ENCODE measurements at places on chromosomes 1 and 21. TPM values are rescaled to one million over a fixed set of nuclear protein-coding genes. Genes with fewer than 3 reads are reported as not detected.

Gene SPOCD1
- 10.8 TPM for total RNA-seq

Gene CYP2J2
- 0.61 TPM for total RNA-seq

Gene DAB1
- not detected for total RNA-seq

Gene DNALI1
- total RNA-seq, result not detected

Gene TMEM269
- total RNA-seq, result 0.03 TPM

Gene C1orf210
- not detected for total RNA-seq

Gene SLAMF8
- not detected for total RNA-seq

Gene MYCBP
- 11.1 TPM for total RNA-seq

Gene EPHA10
- total RNA-seq, result not detected

Gene TMEM59
- 150 TPM for total RNA-seq

Gene ARHGEF11
- 35.0 TPM for total RNA-seq

Gene GSTM2
- 2.9 TPM for total RNA-seq

Gene TMPRSS3
- total RNA-seq, result 0.45 TPM

Gene HES3
- not detected for total RNA-seq

Gene LZIC
- 29.5 TPM for total RNA-seq

Gene PALMD
- total RNA-seq, result not detected

Gene CCDC17
- total RNA-seq, result 1.9 TPM

Gene CD247
- total RNA-seq, result 1.4 TPM

Gene ATF3
- total RNA-seq, result 50.5 TPM

Gene PIAS3
- 17.5 TPM for total RNA-seq

Gene THEM5
- total RNA-seq, result not detected

Gene GPR3
- 9.1 TPM for total RNA-seq

Gene WNT3A
- total RNA-seq, result not detected

Gene CAP1
- total RNA-seq, result 268 TPM

Gene FCRL1
- total RNA-seq, result not detected

Gene KIAA1614
- 0.15 TPM for total RNA-seq

Gene LCE6A
- not detected for total RNA-seq

Gene PSRC1
- 33.9 TPM for total RNA-seq

Gene S100A16
- total RNA-seq, result 436 TPM

Gene NEK2
- 45.5 TPM for total RNA-seq

Gene METTL25B
- total RNA-seq, result 28.6 TPM

Gene EFHD2
- total RNA-seq, result 85.7 TPM

Gene ACTRT2
- not detected for total RNA-seq

Gene CRP
- not detected for total RNA-seq

Gene ZNF670
- total RNA-seq, result 2.3 TPM

Gene OR2AK2
- not detected for total RNA-seq

Gene RGS18
- not detected for total RNA-seq

Gene FOXD3
- 6.1 TPM for total RNA-seq

Gene KLF17
- total RNA-seq, result 0.34 TPM

Gene TLR5
- total RNA-seq, result 0.04 TPM

Gene NCF2
- total RNA-seq, result 0.05 TPM

Gene FUBP1
- 163 TPM for total RNA-seq

Gene GPR157
- 2.2 TPM for total RNA-seq

Gene CFAP126
- total RNA-seq, result not detected

Gene GUCA2A
- not detected for total RNA-seq

Gene MMEL1
- total RNA-seq, result not detected

Gene MMP23B
- total RNA-seq, result 0.08 TPM

Gene NTNG1
- total RNA-seq, result 4.9 TPM

Gene RGS21
- not detected for total RNA-seq

Gene KRTAP21-2
- total RNA-seq, result not detected

Gene FHAD1
- 0.30 TPM for total RNA-seq

Gene RGS8
- 0.04 TPM for total RNA-seq

Gene S100A6
- 2,077 TPM for total RNA-seq

Gene CELSR2
- 6.4 TPM for total RNA-seq

Gene HFM1
- 0.66 TPM for total RNA-seq

Gene FAM167B
- 0.57 TPM for total RNA-seq

Gene CATSPERE
- not detected for total RNA-seq

Gene CYP4A11
- total RNA-seq, result not detected

All from A375 (cell line).